ENCODE measurements at places on chromosomes 2 and 18.

- peak; percentile 61 for DNase-seq
These were observed 9.4 kb downstream of the KHK start for GRCh38 chr2:27095745-27096651.

DNA sequence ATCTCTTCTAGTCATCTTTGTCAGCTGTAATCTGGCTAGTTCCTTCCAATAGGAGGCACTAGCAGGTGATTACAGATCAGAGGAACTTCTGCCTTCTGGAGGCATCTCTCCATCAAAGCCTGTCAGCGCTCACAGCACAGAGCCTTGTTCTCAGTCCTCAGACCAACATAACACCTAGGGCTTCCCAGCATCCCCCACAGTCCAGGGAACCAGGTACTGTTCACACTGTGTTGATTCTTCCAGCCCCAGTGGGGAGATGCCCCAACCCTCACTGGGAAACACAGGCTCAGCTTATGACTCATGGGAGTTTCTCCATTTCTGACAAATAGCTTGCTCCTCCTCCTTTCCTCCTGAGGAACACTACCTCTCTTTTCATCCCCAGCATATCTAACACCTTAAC is 601.7 kb downstream of the CBLN2 start:
- no peak for DNase-seq

GRCh38 chr2:164913640-164914350 is 41.5 kb downstream of the SLC38A11 start:
- no peak for DNase-seq

DNA sequence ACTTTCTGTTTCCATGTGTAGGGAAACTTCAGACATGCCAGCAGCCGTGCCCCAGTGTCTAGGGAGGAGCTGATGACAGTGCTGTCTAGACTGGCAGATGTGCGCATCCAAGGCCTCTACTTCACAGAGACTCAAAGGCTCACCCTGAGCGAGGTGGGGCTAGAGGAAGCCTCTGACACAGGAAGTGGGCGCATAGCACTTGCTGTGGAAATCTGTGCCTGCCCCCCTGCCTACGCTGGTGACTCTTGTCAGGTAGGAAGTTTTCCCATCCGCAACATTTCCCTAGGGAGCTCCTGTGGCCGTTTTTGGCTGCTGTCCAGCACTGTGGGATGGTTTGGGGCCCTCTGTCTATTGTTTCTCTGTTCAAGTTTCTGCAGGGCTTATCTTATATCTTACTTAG is 143.1 kb upstream of the TTC39C start:
- DNase-seq: peak; percentile 76

DNA sequence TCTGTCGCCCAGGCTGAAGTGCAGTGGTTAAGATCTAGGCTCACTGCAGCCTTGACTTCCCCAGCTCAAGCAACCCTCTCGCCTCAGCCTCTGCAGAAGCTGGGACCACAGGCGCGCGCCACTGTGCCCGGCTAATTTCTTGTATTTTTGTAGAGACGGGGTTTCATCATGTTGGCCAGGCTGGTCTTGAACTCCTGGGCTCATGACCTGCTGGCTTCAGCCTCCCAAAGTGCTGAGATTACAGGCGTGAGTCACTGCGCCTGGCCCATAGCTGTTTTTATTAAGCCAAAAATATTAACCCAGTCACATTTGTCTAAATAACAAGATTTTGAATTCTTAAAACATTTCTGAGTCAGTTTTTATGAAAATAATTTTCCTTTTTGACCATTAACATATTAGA is 6.3 kb upstream of the SFT2D3 start:
- DNase-seq: no peak

DNA sequence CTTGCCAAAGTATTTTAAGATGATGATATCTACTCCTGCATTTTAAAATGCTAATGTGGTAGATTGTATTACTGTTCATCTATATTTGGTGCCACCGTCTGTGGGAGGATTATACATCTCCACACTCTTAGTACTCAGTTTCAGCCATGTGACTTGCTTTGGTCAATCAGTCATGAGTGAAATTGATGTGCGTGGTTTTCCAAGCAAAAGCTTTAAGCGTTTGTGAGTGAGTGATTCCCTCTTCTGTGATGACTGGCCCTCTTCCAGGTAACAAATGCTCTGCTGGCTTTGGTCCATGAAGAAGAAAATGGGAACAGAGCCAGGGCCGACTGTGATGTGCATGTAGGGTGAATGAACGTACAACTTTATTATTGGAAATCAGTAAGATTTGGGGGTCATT is 330.4 kb downstream of the LPIN1 start:
- DNase-seq: no peak
